ENCODE measurements at places on chromosomes 12 and 14. TPM values are rescaled to one million over a fixed set of nuclear protein-coding genes. Genes with fewer than 3 reads are reported as not detected.

DENND5B gene
- total RNA-seq: 10.7 TPM

ACIN1 gene
- total RNA-seq: 142 TPM

GRCh38 chr14:58899317-58899713 is 261.6 kb downstream of the DACT1 start:
- DNase-seq: no peak

SLC17A8 gene
- total RNA-seq: not detected

SRRM4 gene
- not detected for total RNA-seq

GRCh38 chr12:111011999-111012600 is 91.7 kb upstream of the MYL2 start:
- no peak for DNase-seq
